ENCODE measurements at places on chromosomes 4 and X. TPM values are rescaled to one million over a fixed set of nuclear protein-coding genes. Genes with fewer than 3 reads are reported as not detected.

GRCh38 chrX:133865761-133866471, 119.5 kb downstream of the GPC3 start:
- H3K27ac ChIP-seq, result no peak overlapping the region
- DNase-seq, result no peak
- no peaks in the 10 kb centered on the region for H3K4me1 ChIP-seq
- no peaks in the 10 kb centered on the region for H3K36me3 ChIP-seq

DNA sequence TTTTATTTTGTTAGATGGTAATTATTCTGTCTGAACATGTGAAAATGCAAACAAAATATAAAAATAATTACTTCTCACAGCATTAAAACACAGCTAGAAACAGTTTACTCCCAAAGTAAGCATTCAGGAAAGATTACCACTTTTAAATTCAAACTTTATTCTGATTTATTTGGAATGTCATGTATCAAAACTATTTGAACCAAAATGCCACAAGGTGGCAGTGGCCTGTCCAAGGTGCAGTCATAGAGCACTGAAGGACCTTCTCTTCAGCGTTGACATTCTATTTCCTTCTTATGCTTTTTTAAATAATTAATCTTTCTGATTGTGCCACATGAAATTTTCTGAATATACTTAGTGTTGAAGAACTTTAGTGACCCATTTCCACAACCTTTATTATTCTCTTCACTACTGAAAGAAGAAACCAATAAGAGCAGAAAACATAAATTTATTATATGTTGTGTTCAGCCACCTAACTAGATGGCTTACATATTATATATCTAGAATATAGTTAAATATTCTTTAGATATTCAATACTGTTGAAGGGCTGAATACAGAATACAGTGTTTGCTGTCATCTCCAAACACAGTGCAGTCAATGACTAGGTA, 283.6 kb downstream of the CFAP299 start:
- no peaks in the 10 kb centered on the region for H3K36me3 ChIP-seq
- H3K4me3 ChIP-seq, result no peak overlapping the region
- no peak for DNase-seq
- H3K27me3 ChIP-seq, result no peaks in the 10 kb centered on the region
- H3K4me1 ChIP-seq, result no peaks in the 10 kb centered on the region

The PDE6B gene
- total RNA-seq, result 13.3 TPM

The POU4F2 gene
- total RNA-seq, result not detected

The MTNR1A gene
- not detected for total RNA-seq

- no peaks in the 10 kb centered on the region for H3K36me3 ChIP-seq
- no peak overlapping the region for H3K27ac ChIP-seq
- H3K4me3 ChIP-seq, result no peak overlapping the region
- peaks cover 35% of the 10 kb centered on the region for H3K27me3 ChIP-seq
Measured at GRCh38 chr4:121888134-121888533, 17.9 kb upstream of the BBS7 start.

All from activated CD4-positive, alpha-beta memory T cell treated with anti-CD3 and anti-CD28 coated beads, Interleukin-2, amount 10 ng/mL, durations not matched to agents 7 days and 5 days (primary cell).